ENCODE measurements at places on chromosomes 5 and 9. TPM values are rescaled to one million over a fixed set of nuclear protein-coding genes. Genes with fewer than 3 reads are reported as not detected.

- no peak for DNase-seq
- no peaks in the 10 kb centered on the region for H3K27me3 ChIP-seq
- H3K27ac ChIP-seq, result peak overlapping the region; percentile 46
Observed at GRCh38 chr9:134332841-134333233, 6.6 kb downstream of the RXRA start.

DNA sequence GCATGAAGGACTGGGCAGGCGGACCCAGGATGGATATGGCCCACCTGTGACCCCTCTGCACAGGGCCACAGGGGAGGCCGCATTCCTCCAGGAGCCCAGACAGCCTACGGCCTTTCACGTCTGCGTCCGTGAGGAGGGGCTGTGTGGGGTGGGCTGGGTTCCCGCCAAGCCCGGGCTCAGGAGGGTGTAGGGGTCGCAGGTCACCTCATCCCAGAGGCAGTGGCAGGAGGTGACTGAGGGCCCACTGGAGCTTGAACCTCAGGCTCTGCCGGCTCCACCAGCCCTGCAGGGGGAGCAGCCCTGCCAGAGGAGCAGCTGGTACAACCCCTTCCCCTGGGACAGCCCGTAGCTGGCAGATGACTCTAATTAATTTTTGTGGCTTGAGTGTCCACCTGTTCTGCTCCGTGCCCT is 40.7 kb upstream of the CACNA1B start:
- peaks cover 45% of the 10 kb centered on the region for H3K36me3 ChIP-seq
- no peak overlapping the region for H3K4me3 ChIP-seq
- no peak overlapping the region for H3K27ac ChIP-seq
- no peaks in the 10 kb centered on the region for H3K4me1 ChIP-seq

- H3K27ac ChIP-seq, result no peak overlapping the region
- H3K36me3 ChIP-seq, result no peaks in the 10 kb centered on the region
- no peaks in the 10 kb centered on the region for H3K27me3 ChIP-seq
- no peak overlapping the region for H3K4me3 ChIP-seq
- H3K4me1 ChIP-seq, result peaks cover 76% of the 10 kb centered on the region
- DNase-seq, result no peak
Observed at GRCh38 chr5:151781201-151781600, 9.4 kb downstream of the G3BP1 start.

GRCh38 chr5:113302120-113302519 is 132.7 kb downstream of the TSSK1B start:
- H3K36me3 ChIP-seq, result no peaks in the 10 kb centered on the region
- H3K4me1 ChIP-seq, result no peaks in the 10 kb centered on the region
- no peak overlapping the region for H3K4me3 ChIP-seq
- no peaks in the 10 kb centered on the region for H3K27me3 ChIP-seq

DNA sequence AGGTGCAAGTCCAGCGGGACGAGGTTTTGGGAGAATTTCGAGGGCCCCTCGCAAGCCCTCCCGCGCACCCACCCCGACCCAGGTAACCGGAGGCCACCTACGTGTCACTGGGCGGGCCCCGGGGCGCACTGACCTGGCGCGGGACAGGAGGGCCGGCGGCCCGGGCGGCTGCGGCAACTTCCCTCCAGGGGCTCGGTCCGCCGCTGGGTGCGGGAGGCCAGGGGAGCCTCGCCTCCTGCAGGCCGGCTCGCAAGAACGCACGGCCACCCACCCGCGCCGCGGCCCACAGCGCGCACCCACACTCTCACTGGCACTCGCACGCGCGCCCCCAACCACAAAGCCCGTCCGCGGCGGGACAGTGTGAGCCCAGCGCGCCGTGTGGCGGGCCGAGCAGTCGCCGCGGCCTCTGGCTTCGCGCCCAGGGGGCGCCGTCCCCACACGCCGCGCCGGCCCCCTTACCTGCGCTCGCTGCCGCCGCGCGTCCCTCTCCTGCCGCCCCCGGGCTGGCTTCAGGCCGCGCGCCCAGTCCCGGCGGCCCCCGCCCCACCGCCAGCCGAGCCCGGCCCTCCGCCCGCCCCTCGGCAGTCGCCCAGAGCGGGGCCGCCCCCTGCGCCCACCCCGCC is 451 bp downstream of the LPAR1 start:
- no peaks in the 10 kb centered on the region for H3K27me3 ChIP-seq
- H3K4me1 ChIP-seq, result no peaks in the 10 kb centered on the region
- DNase-seq, result no peak
- no peaks in the 10 kb centered on the region for H3K36me3 ChIP-seq

- no peak for DNase-seq
- H3K27me3 ChIP-seq, result no peaks in the 10 kb centered on the region
- no peak overlapping the region for H3K27ac ChIP-seq
- H3K4me3 ChIP-seq, result no peak overlapping the region
- no peaks in the 10 kb centered on the region for H3K4me1 ChIP-seq
Observed at GRCh38 chr9:15132091-15132490, 174.9 kb downstream of the TTC39B start.

DNA sequence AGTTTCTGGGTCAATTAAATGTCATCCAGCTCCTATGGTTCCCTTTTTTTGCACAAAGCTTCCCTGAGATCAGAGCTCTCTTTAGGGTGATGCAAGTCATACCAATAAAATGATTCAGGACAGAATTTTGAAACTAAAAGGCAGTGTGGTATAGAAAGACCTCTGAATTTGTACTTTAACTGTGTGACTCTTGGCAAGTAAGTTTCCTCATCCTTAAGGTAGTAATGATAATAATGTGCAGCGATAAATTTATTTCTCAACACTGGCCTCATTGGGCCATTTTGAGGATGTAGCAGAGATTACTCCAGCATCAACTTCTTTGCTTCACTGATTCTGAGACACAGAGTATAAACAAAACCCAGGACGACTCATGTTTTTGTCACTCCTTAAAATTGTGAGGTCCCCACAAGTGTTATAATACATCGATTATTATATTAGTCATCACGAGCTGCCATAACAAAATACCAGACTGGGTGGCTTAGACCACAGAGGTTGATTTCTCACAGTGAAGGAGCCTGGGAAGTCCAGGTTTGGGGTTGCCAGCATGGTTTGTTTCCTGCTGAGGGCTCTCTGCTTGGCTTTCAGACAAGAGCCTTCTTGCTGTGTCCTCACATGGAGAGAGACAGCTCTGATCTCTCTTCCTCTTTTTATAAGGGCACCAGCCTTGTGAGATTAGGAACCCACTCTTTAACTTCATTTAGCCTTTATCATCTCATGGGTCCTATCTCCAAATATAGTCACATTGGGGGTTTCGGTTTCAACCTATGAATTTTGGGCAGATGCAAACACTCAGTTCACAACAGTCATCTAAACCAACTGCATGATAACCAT is 293.0 kb downstream of the ZNF608 start:
- no peaks in the 10 kb centered on the region for H3K27me3 ChIP-seq
- H3K27ac ChIP-seq, result peak overlapping the region; percentile 74
- no peak for DNase-seq

DNA sequence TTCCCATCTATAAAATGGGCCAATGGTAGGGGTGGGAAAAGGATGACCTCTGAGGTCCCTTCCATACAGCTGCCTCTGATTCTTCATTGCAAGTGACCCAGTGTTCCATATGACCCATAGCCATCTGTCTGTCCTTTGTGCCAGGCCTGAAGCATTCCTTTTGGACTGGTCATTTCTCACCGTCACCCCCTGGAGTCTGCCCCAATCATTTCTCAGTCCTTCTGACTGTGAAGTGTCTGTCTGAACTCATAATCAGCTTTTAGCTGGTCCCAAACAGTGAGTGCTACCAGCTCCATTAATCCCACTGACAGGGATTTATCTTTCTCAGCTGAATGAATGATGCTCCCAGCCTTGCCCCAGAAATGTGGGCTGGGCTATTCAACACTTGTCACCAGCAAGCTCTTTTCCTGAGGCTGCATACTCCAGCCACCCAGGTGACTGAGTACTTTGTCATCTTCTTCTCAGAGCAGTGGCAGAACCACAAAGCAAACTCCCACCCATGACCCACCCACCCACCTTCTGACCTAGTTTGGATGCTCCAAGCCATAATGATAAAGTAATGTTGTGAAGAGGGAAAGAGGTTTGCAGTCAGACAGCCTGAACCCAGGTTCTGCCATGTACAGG is 37.4 kb downstream of the KCNIP1 start:
- no peak overlapping the region for H3K27ac ChIP-seq
- no peak overlapping the region for H3K4me3 ChIP-seq
- H3K27me3 ChIP-seq, result no peaks in the 10 kb centered on the region
- no peak for DNase-seq

DNA sequence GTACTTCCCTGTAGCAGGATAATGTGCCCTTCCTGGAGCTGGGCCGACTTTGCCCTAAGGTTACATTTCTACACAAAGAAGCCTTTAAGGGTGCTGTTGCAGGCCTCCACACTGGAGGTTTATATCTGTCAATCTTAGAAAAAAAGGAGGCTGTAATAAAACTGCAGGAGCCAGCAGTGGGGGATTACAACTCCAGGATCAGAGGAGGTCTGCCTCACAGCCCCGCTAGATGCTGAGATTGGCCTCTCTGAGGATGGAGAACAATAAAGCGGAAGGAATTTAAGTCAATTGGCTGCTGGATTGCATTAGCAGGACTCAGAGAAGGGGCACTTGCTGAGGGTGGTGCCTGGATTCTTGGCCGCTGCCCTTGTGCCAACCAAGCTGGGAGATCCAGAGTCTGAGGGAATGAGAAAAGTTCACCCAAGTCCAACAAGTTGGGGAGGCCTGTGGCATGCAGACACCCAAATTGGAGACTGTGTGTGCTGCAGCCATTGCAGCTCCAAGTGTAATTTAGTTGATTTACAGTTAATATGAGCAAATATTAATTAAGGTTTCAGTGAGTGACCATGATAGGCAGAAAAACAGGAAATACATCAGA is 99.0 kb upstream of the SSBP2 start:
- no peak overlapping the region for H3K27ac ChIP-seq
- no peak for DNase-seq
- no peak overlapping the region for H3K4me3 ChIP-seq

DNA sequence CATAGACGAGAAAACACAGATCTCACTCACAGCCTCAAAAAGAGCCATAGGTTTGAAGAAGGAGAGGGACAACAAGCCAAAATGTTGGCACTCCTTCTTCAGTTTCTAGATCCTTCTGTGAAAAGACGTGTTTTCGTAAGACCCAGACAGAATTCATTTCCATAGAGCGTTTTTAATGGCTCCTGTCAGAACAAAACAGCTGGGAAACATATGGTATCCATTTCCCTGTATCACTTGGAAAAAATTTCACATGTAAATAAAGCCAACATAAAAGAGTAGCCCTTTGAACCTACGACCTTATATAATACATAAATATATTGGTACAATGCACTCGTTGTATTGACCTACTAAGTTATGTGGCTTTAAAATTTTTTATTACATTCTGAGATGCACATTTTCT is 108.1 kb downstream of the SNCAIP start:
- no peaks in the 10 kb centered on the region for H3K36me3 ChIP-seq
- DNase-seq, result no peak
- H3K27ac ChIP-seq, result no peak overlapping the region
- no peaks in the 10 kb centered on the region for H3K4me1 ChIP-seq
- no peaks in the 10 kb centered on the region for H3K27me3 ChIP-seq

GRCh38 chr9:4743131-4743875 is 2.3 kb upstream of the AK3 start:
- H3K4me3 ChIP-seq, result no peak overlapping the region
- no peak overlapping the region for H3K27ac ChIP-seq
- no peak for DNase-seq

DNA sequence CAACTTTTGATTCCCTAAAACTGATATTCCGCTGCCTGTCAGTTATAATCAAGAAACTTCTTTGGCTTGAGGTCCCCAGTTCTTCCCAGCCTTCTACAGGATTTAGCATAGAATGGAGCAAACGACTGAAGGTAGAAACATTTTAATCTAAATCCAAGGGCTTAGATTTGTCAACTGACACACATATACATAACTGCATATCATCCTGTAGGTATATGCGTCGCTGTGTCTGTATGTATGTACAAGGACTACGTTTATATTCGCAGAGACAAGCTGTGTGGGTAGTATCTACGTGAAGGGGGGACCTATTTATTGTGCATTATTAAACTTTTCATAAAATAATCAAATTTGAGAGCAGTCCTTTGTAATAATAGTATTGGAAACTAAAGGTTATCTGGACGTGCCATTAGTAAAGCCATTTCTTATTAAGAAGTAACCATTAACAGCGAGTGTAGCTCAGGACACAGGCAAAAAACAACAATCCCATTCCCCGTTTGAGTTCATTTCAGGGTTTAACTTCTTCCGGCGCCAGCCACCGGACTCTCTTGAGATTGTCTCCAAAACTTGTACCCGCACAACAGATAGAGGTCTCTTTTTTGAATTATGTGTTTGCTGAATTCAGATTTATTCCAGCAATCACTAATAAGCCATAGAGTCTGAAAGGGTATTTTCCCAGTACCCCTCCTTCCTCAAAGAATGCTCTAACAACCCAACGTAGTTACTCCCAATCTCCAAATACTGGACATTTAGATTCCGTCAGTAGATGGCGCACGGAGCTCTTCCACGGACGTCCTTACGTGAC is 2.1 kb upstream of the MLLT3 start:
- H3K27ac ChIP-seq, result peak overlapping the region; percentile 92
- peak overlapping the region; percentile 96 for H3K4me3 ChIP-seq

- no peaks in the 10 kb centered on the region for H3K27me3 ChIP-seq
- no peaks in the 10 kb centered on the region for H3K36me3 ChIP-seq
- peak overlapping the region; percentile 76 for H3K4me3 ChIP-seq
- DNase-seq, result peak; percentile 70
- peak overlapping the region; percentile 86 for H3K27ac ChIP-seq
Observed at GRCh38 chr5:56816546-56817081, 1.3 kb downstream of the MAP3K1 start.

GRCh38 chr9:121926351-121926801 is 166.7 kb downstream of the TTLL11 start:
- H3K27ac ChIP-seq, result no peak overlapping the region
- H3K36me3 ChIP-seq, result no peaks in the 10 kb centered on the region
- H3K27me3 ChIP-seq, result no peaks in the 10 kb centered on the region
- H3K4me1 ChIP-seq, result no peaks in the 10 kb centered on the region
- H3K4me3 ChIP-seq, result no peak overlapping the region

- no peaks in the 10 kb centered on the region for H3K27me3 ChIP-seq
- H3K4me3 ChIP-seq, result no peak overlapping the region
- no peaks in the 10 kb centered on the region for H3K4me1 ChIP-seq
- H3K27ac ChIP-seq, result no peak overlapping the region
Observed at GRCh38 chr5:59182760-59183159, 599.9 kb downstream of the RAB3C start.

- no peak for DNase-seq
- no peaks in the 10 kb centered on the region for H3K4me1 ChIP-seq
- H3K36me3 ChIP-seq, result no peaks in the 10 kb centered on the region
- H3K4me3 ChIP-seq, result no peak overlapping the region
Observed at GRCh38 chr9:123044586-123044985, 11.1 kb downstream of the GPR21 start.

GRCh38 chr5:76082772-76083554 is at the start of gene SV2C:
TSS of gene SV2C (plus strand) at chr5:76083383. CDS start at chr5:76131751, 48,368 bp downstream.
- peaks cover 6% of the 10 kb centered on the region for H3K27me3 ChIP-seq
- no peak within 1 kb of the TSS for H3K27ac ChIP-seq
- DNase-seq, result no peak
- H3K4me3 ChIP-seq, result no peak within 1 kb of the TSS
- peaks cover 30% of the 10 kb centered on the region for H3K4me1 ChIP-seq

GRCh38 chr5:133079048-133079447 is 27.2 kb downstream of the HSPA4 start:
- no peak for DNase-seq
- H3K27me3 ChIP-seq, result no peaks in the 10 kb centered on the region
- H3K4me3 ChIP-seq, result no peak overlapping the region
- H3K36me3 ChIP-seq, result peaks cover 25% of the 10 kb centered on the region
- H3K4me1 ChIP-seq, result no peaks in the 10 kb centered on the region

The COL5A1 gene
- 10.9 TPM for total RNA-seq

The CD274 gene
- 14.1 TPM for total RNA-seq

The WHRN gene
- total RNA-seq, result 2.6 TPM

The HACD4 gene
- total RNA-seq, result 0.82 TPM

The PANK3 gene
- total RNA-seq, result 17.7 TPM

The DENND1A gene
- 14.9 TPM for total RNA-seq

The FOXD4 gene
- total RNA-seq, result not detected

Data from right atrium auricular region (tissue), 2 donors.